H54 (cell line): ENCODE measurements at places on chromosomes 2 and 18.

DNA sequence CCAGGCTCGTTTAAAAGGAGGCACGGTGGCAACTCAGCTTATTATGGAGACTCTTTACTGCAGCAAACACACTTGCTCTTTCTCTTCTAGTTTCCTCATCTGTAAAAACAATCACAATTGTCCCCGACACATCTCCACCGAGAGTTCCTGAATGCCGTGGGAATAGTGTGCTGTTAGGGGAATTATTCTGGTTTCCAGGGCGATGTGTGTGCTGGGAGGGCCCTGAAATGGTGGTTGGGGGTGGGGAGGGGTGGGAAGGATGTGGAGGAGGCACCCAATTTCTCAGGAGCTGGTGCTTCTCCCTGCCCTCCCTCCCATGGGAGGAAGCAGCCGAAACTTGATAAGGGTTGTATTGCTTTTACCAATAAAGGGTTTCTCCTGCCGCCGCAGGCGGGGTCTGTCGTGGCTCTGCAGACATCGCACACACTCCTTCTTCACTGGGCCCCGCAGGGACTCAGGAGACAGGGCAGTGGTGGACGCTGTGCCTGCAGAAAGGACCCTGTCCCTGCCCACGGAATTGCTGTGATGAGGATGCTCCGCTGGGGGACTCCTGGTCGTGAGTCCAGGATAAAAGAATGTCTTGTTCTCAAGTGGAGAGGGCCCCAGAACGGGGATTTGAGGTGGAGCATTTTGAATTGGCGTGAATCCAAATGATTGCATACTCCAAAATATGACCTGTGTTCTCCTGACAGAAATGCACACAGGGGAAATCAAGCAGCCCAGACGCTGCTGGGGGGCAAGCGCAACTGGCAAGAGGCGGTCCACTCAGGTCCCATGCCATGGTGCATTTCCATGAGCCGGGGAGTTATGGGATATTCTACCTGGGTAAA, 119.2 kb downstream of the ACKR3 start:
- no peak for DNase-seq

- no peak for DNase-seq
Measured at GRCh38 chr2:112138159-112139032, at the start of gene FBLN7. Gene FBLN7 (plus strand): TSS chr2:112138385. CDS start chr2:112138656, 271 bp downstream.

- no peak for DNase-seq
Measured at GRCh38 chr2:110659248-110659647, 18.6 kb downstream of the BUB1 start.

- DNase-seq: no peak
Measured at GRCh38 chr2:28093308-28093707, 202.8 kb downstream of the BABAM2 start.

- no peak for DNase-seq
Measured at GRCh38 chr2:31957354-31958139, 53.3 kb downstream of the MEMO1 start.

DNA sequence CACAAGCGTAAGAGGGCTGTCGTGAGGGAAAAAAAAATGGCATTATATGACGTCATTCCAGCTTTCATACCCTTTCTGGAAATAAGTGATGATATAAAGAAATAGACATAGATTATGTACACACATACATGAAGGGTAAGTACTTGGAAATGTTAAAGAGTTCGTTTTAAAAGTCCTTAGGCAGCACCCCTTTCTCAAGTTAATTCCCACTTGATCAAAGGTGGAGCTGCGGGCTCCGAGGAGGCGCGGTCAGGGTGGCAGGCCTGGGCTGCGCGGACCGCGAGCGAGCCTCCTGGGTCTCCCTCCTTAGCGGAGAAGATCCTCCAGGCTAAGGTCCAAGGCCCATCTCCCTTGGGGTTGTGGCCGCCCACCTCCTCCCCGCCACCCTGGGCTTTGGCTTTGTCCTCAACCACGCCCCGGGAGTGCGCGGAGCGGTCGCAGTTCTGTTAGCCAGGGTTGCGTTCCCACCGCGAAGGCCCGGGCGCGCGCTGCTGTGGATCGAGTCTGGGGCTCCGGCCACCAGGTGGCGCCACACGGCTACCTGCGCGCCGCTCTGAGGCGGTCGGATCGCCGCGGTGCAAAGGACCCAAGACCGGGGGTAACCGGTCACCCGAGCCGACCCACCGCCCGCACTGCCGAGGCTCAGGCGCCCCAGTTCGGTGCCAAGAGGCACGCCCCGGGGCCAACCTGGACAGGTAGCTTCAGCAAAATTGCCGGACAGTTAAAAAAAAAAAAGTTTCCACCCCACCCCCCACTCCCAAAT, 66.8 kb downstream of the HNRNPLL start:
- DNase-seq: peak; percentile 63

- DNase-seq: no peak
Measured at GRCh38 chr2:178998539-178998938, 51.4 kb downstream of the CCDC141 start.
